ENCODE measurements at places on chromosomes 6 and 20. TPM values are rescaled to one million over a fixed set of nuclear protein-coding genes. Genes with fewer than 3 reads are reported as not detected.

The KCNQ2 gene
- total RNA-seq: not detected

The PRDM13 gene
- total RNA-seq: not detected

The PDE7B gene
- total RNA-seq: 0.58 TPM

The TAAR1 gene
- not detected for total RNA-seq

The HIVEP2 gene
- total RNA-seq: 38.1 TPM

The PACRG gene
- total RNA-seq: not detected

The GABRR1 gene
- total RNA-seq: not detected

The OPRM1 gene
- not detected for total RNA-seq

The KHDRBS2 gene
- not detected for total RNA-seq

The VSTM2L gene
- not detected for total RNA-seq

The PTGIS gene
- total RNA-seq: 1.5 TPM

The MCM3 gene
- total RNA-seq: 293 TPM

The SLC25A27 gene
- 0.85 TPM for total RNA-seq

The CGAS gene
- 23.2 TPM for total RNA-seq

The UBD gene
- 0.50 TPM for total RNA-seq

The TP53INP2 gene
- 4.0 TPM for total RNA-seq

The CCN6 gene
- total RNA-seq: not detected

The NNAT gene
- total RNA-seq: not detected

The ADNP gene
- 58.9 TPM for total RNA-seq

- DNase-seq: no peak
Measured at GRCh38 chr20:43725666-43726065, 1.1 kb downstream of the GTSF1L start.

DNA sequence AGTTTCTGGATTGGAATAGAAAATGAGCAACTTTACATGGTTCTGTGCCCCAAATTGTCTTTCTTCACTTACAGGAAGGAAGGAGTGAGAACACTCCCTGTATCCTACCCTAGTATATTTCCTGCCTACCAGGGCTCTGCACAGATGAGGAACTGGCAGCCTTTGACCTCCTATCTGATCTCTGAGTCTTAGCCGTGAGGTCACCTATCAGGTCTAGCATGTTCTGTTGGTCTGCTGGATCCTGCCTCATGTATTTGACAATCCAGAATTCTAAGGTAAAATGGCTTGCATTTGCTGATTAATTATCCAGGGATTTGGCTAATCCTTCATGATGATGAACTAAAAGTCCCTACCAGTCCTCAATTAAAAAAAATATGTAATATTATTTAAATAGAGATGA is 35.0 kb upstream of the TRAM2 start:
- DNase-seq: no peak

DNA sequence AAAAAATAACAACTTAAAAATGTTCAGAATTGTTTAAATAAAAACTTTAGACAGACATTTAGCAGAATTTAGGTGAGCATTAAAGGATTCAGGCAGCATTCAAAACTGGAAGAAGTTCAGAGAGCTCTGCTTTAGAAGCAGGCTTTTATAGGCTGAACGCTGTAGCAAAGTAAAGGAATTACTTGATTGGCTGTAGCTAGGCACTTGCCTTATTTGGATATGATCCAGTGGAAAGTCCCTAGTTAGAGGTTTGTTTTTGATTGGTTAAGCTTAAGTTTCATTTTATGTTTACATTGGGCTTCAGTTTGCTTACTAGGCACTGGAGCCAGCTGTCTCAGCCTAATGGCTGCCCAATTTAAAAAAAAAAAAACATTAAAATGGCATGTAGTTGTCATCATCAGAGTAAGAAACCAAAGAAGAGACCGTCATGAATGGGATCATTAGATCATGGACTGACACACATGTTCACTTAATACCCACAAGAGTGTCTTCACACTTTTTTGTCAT is 65.1 kb downstream of the CBFA2T2 start:
- peak; percentile 41 for DNase-seq

- DNase-seq: no peak
Measured at GRCh38 chr6:147547369-147547902, 38.9 kb downstream of the SAMD5 start.

DNA sequence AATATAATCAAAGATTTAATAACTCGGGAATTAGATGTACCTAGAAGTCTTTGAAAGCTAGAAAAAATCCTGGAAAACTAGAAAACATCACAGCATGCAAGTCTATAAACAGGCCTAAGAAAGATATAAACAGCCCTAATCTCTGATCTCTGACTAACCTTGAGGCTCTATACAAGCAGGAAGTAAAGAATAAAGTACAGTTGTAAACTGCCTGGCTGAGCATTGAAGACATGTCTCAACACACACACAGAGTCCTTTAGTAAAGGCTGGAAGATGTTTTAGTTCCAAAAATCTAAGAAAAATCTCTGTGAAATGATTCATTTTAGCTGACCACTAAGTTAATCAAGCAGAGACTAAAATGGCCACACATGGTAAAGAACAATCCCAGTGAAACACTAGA is 774.5 kb downstream of the EYS start:
- DNase-seq: no peak

DNA sequence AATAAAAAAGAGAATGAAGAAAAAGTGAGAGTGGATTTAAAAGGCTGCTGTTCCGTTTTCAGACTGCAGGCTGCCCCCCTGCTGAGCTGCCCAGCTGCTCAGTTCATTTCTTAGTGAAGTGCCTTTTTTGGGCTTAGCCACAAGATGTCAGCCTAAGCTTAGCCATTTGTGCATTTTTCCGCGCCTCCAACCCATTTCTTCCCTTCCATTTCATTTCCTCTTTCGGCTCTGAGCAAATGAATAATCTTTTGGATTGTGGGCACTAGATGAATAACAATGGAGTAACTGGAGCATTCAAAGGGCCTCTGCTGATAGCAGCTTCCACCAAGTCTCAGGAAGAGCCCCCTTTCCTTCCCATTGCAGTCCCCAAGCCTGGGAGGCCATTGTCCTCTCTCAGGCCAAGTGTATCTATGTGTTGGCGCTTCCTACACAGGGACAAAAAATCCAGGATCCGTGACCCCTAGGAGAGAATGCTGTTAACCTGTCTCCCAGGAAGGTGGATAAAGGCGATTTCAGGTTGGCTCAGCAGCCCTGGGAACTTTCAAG is 83.5 kb upstream of the SPTLC3 start:
- peak; percentile 41 for DNase-seq

- no peak for DNase-seq
Measured at GRCh38 chr20:2331901-2332565, 36.2 kb downstream of the TGM3 start.

GRCh38 chr6:148775161-148775560 is 28.3 kb downstream of the UST start:
- no peak for DNase-seq

- no peak for DNase-seq
Measured at GRCh38 chr20:16486532-16486931, 86.7 kb downstream of the KIF16B start.

DNA sequence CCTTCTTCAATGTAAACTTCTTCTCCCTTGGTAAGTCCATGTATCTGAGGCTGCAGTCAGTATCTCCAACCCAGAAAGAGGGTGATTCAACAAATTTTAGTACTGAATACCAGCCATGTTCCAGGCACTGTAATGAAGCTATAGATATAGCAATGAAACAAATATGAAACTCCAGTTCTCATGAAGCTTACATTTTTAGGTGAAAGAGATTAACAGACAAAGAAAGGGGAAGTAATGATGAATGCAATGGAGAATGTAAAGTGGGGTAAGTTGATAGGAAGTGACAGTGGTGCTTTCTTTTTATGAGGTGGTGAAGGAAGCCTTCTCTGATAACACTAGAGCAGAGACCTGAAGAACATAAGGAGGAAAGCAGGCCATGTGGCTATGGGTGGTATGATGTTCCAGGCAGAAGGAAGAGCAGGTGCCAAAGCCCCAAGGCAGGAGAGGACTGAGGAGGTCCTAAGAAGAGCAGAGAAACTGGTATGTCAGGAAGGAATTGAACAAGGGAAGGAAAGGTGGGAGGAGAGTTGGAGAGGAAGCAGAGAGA is 143.6 kb downstream of the TFAP2B start:
- no peak for DNase-seq

DNA sequence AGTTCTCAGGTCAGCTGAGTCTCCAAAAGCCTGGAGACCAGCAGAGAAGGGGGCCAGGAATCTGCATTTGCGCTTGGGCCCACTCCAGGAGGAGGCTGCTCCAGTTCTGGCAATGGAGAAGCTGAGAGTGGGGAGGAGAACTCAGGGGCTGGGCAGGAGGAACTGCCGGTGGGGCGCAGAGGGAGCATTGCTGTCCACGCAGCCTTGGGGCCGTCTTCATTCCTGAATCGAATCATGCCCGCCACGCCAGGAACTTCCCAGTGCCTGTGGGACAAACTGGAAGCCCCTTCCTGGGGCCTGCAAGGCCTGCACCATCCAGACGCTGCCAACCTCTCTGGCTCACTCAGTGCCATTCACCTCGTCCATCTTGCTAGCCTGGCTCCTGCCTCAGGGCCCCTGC is 16.9 kb downstream of the RAB44 start:
- DNase-seq: no peak

DNA sequence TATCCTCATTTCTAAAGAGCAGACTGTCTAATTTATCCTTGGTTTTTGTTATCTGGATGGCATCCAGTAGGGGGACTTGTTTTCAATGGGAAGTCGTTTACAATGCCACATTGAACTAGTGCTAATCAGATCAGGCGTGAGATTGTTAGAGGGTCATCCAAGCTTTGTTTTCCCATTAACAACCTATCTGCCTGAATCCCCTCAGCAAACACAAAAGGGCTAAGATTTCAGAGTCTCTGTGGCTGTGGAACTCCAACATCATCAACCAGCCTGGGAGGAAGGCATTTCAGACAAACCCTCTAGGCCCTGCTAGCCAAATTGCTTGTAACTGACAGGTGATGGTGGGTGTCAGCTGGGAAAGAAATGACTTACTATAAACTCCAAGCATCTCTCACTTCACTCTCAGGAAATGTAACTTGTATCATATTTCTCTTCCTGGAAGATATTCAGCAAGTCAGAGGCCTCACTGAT is 47.7 kb downstream of the COL19A1 start:
- DNase-seq: no peak

GRCh38 chr6:111228094-111228493 is 140.8 kb downstream of the SLC16A10 start:
- DNase-seq: no peak

GRCh38 chr20:32702706-32703425 is 29.1 kb upstream of the C20orf203 start:
- no peak for DNase-seq

DNA sequence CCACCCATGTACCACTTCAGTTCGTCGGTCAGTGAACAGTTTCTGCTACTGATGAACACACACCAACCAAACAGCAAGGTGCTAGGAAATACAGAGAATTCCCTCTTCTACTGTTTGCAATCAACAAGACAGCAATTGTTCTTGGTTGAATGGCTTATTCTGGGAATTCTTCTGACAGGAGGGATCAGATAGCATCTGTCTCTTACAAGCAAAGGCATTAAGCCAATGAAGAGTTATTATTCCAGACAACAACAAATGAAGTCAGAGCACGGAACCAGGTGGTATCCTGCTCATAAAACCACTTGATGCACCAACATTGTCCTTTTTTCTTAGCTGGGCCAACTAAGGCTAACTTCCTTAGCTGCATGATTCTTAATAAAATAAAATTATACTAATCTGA is 37.8 kb downstream of the PTPRK start:
- DNase-seq: no peak

- DNase-seq: peak; percentile 82
Measured at GRCh38 chr6:129709769-129710449, at the start of gene ARHGAP18. TSS of gene ARHGAP18 (minus strand) at chr6:129710177. CDS start at chr6:129710136, 41 bp downstream.

- DNase-seq: no peak
Measured at GRCh38 chr6:34205916-34206315, 30.8 kb upstream of the HMGA1 start.

- DNase-seq: no peak
Measured at GRCh38 chr20:59574308-59574707, 30.0 kb upstream of the PHACTR3 start.

GRCh38 chr6:32792901-32793435 is 23.8 kb downstream of the HLA-DOB start:
- DNase-seq: no peak

DNA sequence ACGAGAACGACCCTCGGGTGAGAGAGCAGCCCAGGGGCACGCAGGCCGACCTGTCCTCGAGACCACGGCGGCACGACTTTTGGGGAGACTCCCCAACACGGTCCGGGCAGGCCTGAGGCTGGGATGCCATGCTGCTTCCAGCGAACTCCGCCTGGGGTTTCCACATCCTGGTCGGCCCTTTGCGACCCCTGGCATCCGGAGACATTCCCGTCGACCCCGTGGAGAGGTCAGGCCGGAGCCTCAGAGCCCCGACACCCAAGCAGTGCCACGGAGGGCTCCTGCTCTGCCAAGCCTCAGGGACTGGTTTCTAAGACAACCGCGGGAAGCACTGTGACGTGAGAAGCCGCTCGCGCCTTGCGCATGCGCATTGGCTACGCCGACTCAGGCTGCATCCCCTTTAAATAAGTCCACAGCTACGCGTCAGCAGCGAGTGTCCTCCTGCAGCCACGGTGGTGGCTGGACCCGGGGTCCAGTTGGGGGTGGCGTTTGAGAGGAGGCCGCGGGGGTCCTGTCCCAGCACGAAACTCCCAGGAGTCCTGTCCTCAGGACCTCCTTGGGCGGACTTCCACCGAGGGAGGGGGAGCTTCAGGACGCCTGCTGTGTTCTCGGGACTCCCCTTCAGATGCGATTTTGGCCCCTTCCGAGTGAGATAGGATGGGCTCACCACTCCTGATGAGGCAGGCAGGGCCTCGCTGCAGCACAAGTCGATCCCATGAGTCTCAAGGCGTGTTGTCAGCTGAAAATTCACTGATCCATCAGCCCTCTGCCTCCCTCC is 1089.3 kb upstream of the DEFB115 start:
- DNase-seq: no peak

DNA sequence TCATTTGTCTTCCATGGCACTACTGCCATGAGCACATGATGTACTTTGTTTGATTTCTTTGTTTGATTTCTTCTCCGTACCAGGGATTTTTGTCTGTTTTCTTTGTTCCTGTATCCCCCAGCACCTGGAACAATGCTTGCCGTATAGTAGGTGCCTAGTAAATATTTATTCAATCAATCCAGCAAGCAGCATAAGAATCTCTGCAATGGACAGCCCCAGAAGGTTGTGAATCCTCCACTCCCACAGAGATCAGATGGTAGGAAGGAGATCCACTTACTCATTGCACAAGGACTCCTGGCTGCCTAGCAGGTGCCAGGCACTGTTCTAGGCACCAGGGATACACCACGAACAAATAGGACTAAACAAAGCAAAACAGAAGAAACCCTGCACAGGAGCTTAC is 6.7 kb upstream of the SYNJ2 start:
- DNase-seq: no peak

GRCh38 chr6:52598123-52598823 is 21.4 kb upstream of the TRAM2 start:
- peak; percentile 64 for DNase-seq

- DNase-seq: no peak
Measured at GRCh38 chr20:54291339-54292010, 83.6 kb downstream of the PFDN4 start.

DNA sequence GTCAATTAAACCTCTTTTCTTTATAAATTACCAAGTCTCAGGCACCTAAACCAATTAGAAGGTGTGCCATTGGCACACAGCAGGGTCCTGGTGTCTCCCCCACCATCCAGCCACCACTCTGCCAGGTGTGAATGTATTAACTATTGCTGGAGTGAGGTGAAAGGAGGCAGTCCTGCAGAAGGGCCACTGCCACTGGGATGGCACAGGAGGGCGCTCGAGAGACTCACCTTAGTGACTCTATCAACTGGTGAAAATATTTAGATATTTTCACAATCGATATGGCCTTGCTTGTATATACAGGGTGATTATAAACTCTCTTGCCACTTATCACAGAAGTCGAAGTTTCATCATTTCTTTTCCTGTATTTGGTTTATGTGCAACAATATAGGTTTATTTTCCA is 145.6 kb upstream of the ESR1 start:
- no peak for DNase-seq

- peak; percentile 72 for DNase-seq
Measured at GRCh38 chr6:6494677-6495076, 93.8 kb upstream of the LY86 start.
